Naive thymus-derived CD8-positive, alpha-beta T cell (primary cell): ENCODE measurements at places on chromosomes 6 and 20.

- no peak for DNase-seq
Measured at GRCh38 chr20:61558726-61559125, 306.7 kb downstream of the CDH4 start.

DNA sequence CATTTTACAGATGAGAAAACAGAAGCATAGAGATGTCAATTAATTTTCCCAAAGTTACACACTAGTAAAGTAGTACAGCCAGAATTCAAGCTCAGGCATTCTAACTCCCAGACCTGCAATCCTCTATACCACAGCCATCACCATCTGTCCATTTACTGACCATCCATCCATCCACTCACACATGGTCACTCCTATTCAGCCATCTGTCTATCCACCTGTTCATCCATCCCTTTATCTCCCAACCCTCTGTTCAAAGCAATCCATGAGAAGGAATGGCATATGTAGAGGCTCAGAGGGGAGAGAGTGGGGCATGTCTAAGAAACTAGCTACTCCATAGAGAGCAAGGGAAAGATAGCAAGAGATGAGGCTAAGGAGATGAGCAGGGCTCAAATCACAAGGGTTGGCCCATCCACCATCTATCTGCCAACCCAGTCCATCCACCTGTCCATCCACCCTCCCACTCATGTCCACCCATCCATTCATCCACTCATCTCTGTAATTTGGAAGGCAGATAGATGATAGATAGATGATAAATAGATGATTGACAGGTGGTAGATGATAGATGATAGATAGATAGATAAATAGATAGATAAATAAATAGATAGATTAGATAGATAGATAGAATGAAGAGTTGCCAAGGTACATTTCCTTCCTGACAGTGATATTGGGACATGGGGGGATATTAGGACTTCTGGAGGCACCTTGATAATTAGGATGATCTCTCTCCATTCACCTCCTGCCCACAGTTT lies 12.2 kb upstream of the C6orf132 start:
- DNase-seq, result no peak

- DNase-seq, result no peak
Measured at GRCh38 chr6:33080127-33081089, 4.6 kb downstream of the HLA-DPB1 start.

- no peak for DNase-seq
Measured at GRCh38 chr20:22684763-22685443, 100.5 kb upstream of the FOXA2 start.

- DNase-seq, result no peak
Measured at GRCh38 chr6:7114744-7115458, 7.1 kb downstream of the RREB1 start.

DNA sequence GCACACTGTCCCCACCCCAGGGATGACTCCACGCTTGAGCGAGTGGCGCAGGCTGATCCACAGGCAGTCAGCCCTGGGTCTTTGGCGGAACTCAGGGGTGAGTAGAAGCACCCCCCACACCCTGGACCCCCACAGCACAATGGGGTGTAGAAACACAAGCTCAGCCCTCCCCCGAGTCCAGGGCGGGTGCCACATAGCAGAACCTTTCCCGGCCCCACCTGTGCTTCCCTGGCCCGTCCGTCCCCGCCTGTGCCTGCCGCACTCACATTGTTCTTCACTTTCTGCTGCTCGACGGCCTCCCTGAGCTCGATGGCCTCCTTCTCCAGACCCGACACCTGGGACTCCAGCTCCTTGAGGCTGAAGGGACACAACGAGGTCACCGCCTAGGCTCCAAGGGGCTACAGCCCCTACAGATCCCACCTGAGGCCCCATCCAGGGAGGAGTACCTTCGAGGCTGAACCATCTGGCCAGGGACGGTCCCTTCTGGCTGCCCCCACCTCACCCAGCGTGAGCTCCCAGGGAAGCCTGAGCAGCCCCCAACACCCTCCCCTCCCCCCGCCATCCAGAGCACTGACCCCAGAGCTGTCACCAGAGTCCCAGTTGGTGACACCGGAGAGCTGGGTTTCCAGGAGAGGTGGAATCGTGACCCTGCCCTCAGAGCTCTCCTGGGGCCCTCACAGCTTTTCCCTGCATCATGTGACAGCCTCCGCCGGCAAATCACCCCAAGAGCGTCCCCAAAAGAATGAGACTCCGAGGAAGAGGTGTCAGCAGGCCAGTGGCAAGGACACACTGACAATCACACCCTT lies 55.6 kb downstream of the DSTN start:
- DNase-seq, result no peak

DNA sequence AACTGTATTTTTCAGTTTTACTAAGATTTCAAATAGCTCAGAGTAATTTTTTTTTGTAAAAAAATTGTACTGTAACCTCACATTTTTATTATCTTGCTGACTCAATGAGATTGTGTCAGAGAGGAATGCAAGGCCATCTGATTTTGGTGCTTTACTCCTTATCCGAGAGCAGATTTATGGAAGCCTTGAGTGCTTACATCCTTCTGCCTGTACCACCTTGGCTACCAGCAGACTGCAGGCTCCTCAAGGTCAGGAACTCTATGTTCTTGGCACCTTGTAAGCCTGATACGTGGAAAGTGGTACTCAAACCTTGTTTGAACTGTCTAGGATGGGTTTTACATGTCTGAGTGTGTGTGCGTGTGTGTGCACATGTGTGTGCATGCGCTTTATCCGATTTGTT lies 80.1 kb upstream of the MLIP start:
- no peak for DNase-seq

- DNase-seq, result no peak
Measured at GRCh38 chr20:50876816-50877215, 54.4 kb downstream of the ADNP start.

DNA sequence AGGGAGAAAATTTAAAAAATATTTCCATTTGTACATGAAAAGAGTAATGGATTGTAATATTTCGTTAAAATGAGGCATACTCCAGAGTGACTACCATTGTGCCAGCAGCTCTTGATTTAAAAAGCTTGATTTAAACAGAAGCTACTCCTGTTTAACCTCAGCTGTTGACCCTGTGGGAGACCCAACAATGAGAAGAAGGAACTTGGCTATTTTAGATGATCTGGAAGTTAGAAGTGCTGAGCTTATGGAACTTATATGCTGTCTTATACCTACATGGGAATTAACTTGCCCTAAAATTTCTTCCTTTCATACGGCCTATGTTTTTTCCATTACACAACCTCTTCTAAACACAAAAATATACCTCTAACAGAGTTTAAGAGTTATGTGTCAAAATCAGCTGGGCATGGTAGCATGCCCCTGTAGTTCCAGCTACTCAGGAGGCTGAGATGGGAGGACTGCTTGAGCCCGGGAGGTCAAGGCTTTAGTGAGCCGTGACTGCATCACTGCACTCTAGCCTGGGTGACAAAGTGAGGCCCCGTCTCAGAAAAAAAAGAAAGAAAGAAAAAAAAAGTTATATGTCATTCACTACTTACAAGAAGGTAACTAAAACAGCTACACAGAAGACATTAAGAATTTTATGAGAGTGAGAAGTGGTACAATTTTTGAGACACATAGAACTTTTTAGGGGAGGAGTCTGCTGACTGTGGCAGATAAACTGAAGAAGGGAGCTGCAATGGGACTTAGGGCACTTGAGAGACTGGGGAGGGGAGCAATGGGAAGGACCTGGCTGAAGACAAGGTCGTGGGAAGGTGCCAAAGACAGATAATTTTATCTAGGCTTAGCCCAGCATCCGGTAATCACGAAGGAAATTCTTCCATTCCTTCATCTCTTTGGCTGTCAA lies 139.9 kb downstream of the MYB start:
- no peak for DNase-seq

GRCh38 chr6:154404791-154405400 lies 48.3 kb upstream of the IPCEF1 start:
- DNase-seq, result no peak

DNA sequence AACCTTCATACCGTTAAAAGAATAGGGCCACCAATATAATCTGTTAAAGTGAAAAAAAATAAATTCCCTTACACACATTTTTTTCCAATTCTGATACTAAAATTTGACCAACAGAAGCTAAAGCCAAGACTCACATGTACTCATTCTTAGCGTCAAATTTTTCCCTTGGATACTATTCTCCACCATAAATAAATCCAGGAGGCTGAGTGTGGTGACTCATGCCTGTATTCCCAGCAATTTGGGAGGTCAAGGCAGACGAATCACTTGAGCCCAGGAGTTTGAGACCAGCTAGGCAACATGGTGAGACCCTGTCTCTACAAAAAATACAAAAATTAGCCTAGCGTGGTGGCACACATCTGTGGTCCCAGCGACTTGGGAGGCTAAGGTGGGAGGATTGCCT lies 43.9 kb downstream of the SCML4 start:
- DNase-seq, result no peak

GRCh38 chr6:135797361-135797760 lies 54.1 kb upstream of the PDE7B start:
- no peak for DNase-seq

- no peak for DNase-seq
Measured at GRCh38 chr6:119170103-119170446, 91.6 kb upstream of the FAM184A start.

DNA sequence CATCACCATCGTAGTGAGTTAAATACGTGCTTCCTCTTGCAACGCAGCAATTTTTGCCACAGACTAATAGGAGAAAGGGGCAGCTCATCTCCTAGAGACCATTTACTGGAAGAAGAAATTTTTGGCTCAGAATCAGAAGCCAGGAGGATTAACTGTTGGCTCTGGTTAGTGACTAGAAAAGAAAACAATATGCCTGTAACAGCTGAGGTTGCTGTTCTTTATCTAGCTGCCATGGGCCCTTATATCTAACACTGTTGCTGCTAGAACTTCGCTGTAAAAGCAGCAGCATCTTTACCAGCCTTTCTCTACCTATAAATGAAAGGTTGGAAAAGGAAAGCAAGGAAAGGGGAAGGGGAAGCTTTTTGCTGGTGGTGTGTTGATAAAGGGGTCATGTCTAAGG lies 65.9 kb downstream of the FAM135A start:
- DNase-seq, result no peak

- DNase-seq, result no peak
Measured at GRCh38 chr6:28008053-28008452, 51.0 kb downstream of the OR2B6 start.

GRCh38 chr6:3305216-3305565 lies 46.4 kb downstream of the PSMG4 start:
- DNase-seq, result no peak

DNA sequence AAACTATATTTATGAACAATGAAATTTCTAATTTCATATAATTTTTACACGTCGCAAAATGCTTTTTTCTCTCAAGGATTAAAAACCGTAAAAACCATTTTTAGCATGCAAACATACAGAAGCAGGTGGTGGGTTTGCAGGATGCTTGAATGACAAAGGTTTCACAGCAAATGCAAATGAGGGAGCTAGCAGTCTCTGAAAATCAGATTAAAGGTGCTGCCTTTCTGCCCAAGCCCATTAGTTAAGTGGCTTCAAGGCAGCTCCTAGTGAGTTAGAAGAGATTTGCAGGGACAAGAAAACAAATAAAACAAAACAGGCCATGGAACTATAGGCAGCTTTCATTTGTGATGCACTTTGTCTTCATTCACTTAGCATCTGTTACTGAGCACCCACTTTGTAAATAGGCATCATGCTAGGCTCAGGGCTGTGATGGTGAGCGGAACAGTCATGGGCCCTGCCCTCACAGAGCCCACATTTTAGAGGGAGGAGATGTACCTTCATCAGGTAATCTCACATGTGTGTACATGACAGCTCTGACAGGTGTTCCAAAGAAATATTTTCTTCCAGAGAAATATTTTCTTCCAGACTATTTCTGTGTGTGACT lies 29.5 kb downstream of the NAPB start:
- DNase-seq, result no peak

- no peak for DNase-seq
Measured at GRCh38 chr6:135411339-135411738, 86.2 kb downstream of the AHI1 start.

DNA sequence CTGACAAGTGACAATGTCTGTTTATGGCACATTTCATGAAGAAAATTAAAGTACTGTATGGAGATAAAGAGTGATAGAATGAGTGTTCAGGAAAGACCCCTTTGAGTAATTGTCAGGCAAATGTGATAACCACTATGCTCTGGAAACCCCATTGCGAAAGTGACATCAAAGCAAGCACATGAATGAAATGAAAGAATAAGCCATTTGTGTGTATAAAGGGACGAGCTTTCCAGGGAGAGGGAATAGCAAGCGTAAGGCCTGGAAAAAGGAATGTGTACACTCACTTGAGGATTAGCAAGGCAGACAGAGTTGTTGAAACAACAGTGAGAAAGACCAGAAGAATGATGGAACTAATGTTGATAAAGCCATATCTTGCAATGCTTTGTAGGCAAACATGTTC lies 490.0 kb downstream of the GRIK2 start:
- DNase-seq, result no peak

DNA sequence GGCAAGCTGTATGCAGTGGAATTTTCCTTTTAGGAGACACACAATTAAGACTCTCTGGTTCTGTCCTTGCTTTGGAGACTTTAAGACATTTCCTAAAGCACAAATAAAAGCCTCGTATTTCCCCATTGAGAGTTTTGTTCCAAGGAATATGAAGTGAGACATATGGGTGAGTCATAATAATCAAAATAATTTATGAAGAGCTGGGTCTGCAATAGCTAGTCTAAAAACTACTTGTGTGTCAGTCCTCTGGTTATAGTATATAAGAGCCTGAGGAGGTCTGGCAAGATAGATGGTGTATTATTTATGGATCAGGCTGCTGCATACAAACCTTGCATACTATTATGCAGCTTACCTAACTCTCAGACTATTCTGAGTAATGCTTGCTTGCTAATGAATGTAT lies 142.6 kb downstream of the ADGRG6 start:
- no peak for DNase-seq

GRCh38 chr6:160863782-160864181 lies 127.8 kb upstream of the MAP3K4 start:
- DNase-seq, result no peak

DNA sequence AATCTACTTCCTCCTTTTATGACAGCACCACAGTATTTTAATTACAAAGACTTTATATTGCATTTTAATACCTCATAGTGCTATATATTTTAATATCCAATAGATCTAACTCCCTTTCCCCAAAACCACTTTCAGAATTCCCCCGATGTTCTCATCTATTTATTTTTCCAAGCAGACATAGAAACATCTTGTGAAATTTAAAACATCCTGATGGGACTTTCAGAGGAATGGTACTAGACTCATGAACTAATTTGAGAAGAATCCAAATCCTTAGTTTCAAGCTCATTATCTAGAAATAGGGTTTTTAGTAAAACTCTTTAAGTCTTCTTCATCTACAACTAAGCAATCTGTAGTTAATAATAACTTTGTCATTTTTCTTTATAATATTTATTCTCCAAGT lies 97.0 kb downstream of the TRERF1 start:
- no peak for DNase-seq

DNA sequence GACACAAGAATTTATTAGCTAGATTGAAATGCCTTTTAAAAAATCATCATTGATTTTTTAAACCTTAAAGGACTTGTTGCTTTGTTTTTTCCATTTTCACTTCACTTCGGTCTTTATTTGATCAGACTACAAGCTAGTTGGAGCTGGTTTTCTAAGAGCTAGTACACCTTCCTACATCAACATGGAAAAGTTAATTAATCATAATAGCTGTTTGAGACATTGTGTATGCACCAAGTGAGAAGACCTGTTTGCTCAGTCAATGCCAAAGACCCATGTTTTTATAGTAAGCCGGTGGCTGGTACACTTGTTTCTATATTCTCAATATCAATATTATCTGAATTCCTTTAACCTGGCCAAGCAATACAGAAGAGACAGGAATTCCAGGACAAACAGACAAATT lies 310.2 kb upstream of the SGK1 start:
- DNase-seq, result no peak
